Right hindlimb (tissue), 1 donor: ENCODE measurements at places on chromosomes 4 and X.
A peak's percentile ranks its signal among the peaks of the same experiment; 100 is the strongest.

DNA sequence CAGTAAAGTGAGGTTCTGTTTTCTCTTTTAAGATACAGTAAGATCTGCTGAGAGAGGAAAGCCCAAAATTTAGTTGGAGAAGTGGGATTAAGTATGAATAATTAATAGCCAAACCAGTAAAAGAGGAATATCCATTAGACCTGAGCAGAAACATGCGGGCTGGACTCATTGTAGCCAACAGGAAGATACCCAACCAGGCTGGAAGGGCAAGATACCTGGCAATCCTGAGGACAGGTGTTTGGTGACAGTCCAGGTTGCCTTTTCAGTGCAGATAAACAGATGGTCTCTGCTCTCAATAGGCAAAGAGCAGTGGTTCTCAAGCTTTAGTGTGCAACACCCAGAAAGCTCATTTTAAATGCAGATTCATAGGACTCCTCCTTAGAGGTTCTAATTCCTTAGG is 980.8 kb upstream of the GRID2 start:
- DNase-seq = no peak

GRCh38 chrX:105314458-105314857 is 94.0 kb upstream of the TEX13A start:
- no peak for DNase-seq

GRCh38 chr4:35978551-35978950 is 265.8 kb downstream of the ARAP2 start:
- DNase-seq = no peak

DNA sequence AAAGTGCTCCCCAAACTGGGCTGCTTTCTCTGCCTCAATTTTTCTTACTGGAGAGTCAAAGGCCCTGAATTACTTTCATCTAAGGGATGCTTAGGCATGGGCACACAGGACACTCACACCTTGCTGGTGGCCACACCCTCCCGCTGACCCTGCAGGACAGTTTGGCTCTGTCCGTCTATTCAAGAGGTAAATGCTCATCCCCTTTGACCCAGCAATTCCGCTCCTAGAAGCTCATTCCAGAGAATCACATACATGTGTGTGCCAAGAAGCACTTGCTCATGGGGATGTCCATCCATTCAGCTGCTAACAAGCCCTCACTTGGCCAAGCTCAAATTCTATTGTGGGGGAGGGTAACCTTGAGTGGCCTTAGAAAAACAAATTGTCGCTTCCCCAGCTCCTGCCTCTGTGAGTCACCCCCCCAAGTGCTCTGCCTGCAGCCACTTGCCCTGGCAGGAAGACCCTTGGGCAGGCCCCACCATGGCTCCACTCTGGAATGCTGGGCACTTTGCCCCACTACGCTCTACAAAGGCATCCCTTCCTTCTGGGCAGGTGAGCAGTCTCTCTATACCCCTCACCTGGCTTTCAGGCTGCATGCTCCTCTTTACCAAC is 54.5 kb downstream of the HTRA3 start:
- peak; percentile 9 for DNase-seq

- DNase-seq = no peak
These were observed 6.8 kb downstream of the MEPE start for GRCh38 chr4:87839592-87839946.

- DNase-seq = no peak
These were observed 131.5 kb downstream of the JADE1 start for GRCh38 chr4:128940971-128941370.

DNA sequence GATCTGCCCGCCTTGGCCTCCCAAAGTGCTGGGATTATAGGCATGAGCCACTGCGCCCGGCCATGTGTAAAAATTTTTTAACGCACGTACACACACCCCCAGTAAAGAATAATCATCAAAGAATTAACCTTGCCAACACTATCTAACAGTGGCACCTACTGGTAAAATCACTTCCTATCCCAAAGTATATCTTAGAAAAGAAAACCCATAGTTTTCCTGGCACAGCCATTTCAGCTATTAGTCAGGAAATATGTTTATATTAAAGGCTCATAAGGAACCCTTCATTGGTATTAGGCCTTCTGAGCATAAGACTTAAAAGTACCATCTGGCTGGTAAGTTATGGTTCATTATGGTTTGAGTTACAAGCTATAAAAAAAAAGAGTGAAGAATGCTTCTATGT is 14.1 kb downstream of the S100G start:
- DNase-seq = no peak

DNA sequence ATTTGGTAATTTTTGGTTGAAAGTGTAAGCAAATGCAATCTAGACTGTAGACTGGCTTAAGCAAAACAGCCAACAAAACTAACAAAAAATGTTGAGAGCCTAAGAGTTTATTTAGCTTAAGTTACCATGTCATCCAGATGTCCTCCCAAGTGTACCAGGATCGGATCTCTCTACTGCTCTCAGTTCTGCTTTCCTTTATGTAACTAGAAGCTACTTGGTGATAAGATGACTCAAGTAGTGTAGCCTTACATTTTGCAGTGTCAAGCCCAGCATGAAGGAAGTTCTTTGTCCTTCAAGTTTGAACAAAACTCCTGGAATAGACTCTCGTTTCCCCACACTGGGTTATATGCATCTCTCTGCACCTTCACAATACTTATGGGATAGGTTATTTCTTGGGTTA is 1500.0 kb downstream of the STIM2 start:
- no peak for DNase-seq

DNA sequence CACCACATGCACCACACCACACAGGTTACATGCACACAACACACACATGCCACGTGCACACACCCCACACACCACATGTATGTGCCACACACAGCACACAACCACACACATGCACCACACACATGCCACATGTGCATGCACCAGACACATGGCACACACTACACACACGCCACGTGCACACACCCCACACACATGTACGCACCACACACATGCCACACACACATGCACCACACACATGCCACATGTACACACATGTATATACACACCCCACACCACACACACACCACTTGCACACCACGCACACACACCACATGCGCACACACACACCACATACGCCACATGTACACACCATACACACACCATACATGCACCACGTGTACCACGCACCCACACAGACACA is 19.6 kb upstream of the MSANTD1 start:
- peak; percentile 1 for DNase-seq

- no peak for DNase-seq
These were observed 47.5 kb downstream of the UCHL1 start for GRCh38 chr4:41304221-41304620.

- DNase-seq = no peak
These were observed 115.3 kb downstream of the HS3ST1 start for GRCh38 chr4:11313157-11313943.

- DNase-seq = no peak
These were observed 21.1 kb upstream of the STIM2 start for GRCh38 chr4:26839534-26839951.

- no peak for DNase-seq
These were observed 3.4 kb downstream of the NKRF start for GRCh38 chrX:119602701-119603255.

- DNase-seq = no peak
These were observed 19.0 kb upstream of the DCX start for GRCh38 chrX:111431001-111431400.

GRCh38 chr4:105306158-105306781 is 159.6 kb downstream of the TET2 start:
- DNase-seq = no peak

DNA sequence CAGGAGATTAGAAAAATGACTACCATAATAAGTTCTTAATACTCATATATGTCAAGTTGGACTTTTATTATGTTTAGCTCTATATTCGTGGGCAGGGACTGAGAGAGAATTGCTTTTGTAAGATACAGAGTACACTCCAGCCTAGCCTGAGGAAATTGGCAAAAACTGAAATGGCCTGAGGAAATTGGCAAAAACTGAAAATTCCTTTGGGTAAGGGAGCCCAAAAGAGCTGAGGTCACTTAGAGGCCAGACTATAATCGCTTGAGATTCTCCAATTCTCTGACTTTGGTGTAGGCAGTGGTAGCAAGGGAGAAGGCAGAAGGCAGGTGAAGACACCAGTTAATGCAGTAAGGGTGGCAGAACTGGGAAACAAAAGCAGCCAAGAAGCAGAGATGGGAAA is 124.5 kb upstream of the HCCS start:
- no peak for DNase-seq

GRCh38 chrX:48090123-48090522 is 18.7 kb upstream of the ZNF630 start:
- DNase-seq = no peak

GRCh38 chr4:26185436-26185835 is 135.4 kb upstream of the RBPJ start:
- no peak for DNase-seq

GRCh38 chr4:26106776-26107175 is 192.8 kb downstream of the SMIM20 start:
- no peak for DNase-seq

DNA sequence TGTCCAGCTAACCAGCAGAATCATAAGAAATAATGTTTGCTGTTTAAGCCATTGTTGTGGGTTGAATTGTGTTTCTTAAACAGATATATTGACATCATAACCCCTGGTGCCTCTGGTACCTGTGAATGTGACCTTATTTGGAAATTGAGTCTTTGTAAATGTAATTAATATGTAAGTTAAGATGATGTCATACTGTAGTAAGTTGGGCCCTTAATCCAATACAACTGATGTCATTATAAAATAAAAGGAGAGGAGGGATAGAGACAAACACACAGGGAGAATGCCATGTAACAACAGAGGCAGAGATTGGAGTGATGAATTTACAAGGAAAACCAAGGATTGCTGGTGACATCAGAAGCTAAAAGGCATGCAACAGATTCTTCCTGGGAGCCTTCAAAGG is 141.4 kb downstream of the ZIC3 start:
- DNase-seq = no peak

- no peak for DNase-seq
These were observed 14.9 kb downstream of the RAB33A start for GRCh38 chrX:130186651-130187050.

GRCh38 chr4:16225863-16226815 is at the start of gene TAPT1:
Gene TAPT1, minus strand, starts transcription at chr4:16226471. Its CDS starts 14 bp downstream, at chr4:16226457.
- DNase-seq = peak; percentile 90

DNA sequence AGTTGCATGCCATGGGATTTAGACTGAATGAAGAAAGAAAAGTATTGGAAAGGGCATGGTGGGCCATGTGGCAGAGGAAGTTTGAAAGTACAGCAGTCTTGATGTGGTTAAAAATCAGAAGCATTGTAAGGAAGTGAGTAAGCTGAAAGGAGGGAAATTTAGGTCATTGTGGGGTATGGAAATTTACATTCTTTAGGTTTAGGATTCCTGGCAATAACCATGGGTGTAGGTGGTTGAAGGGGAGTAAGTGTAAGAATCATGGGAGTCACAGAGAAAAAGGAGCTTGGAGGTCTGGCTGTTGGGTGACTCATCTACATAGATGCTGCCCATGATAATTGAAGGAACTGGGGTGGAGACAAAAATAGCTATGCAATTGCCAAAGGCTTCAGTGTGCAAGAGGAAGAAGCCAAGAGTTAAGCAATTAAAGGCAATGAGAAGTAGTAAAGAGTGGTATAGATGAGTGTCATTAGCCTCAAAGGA is 243.8 kb upstream of the LDB2 start:
- DNase-seq = no peak

DNA sequence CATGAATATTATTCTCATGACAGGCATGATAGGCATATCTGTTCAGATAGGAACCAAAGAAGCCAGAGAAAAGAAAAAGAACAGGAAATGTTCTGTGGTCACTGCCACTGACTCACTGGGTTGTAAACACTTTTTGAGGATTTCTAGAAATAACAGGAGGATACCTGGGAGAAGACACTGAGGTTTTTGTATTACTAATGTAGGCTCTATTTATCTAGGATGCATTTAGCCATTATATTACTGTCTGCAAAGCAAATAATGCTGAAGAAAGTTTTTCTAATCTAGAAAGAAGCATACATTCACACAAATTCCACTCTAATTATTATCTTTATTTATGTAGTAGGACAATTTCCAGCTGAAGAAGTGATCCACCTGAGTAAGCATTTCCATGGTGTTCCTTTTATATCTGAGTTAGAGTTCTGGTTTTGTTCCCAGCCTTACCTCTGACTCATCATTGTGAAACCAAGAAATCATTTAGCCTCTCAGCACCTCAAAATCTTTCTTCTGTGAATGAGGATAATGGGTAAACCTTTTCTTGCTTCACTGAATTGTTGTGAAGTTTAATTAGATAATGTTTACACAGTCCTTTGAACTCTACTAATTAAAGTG is 40.2 kb upstream of the EPGN start:
- DNase-seq = no peak

GRCh38 chr4:152535360-152535902 is 461 bp downstream of the FBXW7 start:
- DNase-seq = peak; percentile 21
